Esophagus muscularis mucosa (tissue), 4 donors: ENCODE measurements at places on chromosomes 2 and 18.

GRCh38 chr2:205964111-205964761 is 121.7 kb downstream of the INO80D start:
- no peak for DNase-seq

GRCh38 chr2:148909114-148909513 is 34.1 kb downstream of the KIF5C start:
- DNase-seq: no peak

- DNase-seq: no peak
Observed at GRCh38 chr2:104889291-104889959, 35.5 kb downstream of the POU3F3 start.

- DNase-seq: no peak
Observed at GRCh38 chr2:13335862-13336535, 619.3 kb downstream of the TRIB2 start.

DNA sequence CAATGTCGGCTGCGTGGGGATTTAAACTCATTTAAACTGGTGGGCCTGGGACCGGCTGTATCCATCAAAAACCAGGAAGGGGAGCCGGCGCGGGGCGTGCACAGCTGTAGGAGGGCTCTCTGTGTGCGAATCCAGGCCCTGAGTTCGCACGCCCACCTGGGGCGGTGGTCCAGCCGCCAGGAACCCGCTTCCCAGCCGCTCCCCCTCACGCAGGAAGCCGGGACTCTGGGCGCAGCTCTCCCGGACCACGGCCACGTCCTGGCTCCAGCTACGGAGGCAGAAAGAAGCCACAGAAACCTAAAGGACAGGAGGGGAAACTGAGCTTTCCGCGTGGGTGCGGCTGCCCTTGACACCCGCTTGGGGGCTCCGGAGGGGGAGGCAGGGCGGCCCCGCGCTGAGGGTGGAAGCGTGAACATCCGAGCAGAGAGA is 80.6 kb downstream of the GFPT1 start:
- no peak for DNase-seq

- DNase-seq: no peak
Observed at GRCh38 chr18:69367104-69367503, 33.6 kb upstream of the DOK6 start.

DNA sequence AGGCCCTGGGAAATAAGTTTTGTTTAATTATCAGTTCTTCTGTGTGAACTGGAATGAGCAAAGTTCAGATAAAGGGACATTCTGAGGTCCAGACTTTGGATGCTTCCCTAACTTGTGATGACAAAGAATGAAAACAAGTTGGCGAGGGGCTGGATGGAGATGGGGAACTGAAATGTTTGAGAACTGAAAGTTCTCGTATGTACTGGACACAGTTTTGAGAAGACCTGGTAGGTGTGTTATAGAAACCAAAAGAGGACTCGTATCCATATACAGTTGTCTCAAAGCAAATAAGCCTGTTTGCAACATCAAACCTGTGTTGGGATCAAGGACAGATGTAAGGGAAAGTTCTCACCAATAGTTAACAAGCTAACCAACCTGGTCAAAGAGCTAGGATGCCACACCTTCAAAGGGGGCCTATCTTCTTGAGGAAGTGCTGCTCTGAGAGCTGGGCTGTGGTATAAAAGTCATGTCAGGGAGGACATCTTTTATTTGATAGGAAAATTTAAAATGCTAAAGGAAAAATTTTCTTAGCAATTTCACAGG is at the start of gene UPP2:
TSS of gene UPP2 (plus strand) at position 493 of the 543 bp plus-strand sequence. CDS start 188 bp downstream, outside the sequence.
- DNase-seq: no peak
